ENCODE measurements at places on chromosomes 1 and 21.
A peak's percentile ranks its signal among the peaks of the same experiment; 100 is the strongest.

DNA sequence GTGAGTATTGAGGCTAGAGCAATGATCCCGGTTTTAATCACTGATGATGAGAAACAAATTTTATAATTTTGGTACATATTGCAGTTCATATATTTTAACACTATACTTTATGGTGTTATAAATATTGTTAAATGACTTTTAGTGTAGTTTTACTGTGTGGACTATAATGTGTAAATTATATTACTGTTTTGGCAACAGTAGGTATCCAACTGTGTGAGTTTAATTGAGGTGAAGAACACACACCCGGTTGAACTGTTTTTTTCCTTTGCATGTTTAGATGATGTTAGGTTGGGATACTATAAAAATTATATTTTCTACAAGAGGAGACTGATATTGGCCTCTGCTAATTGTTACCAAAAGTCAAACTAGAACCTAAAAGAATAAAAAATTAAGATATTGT, 166.5 kb downstream of the SDCCAG8 start:
- no peak for DNase-seq

DNA sequence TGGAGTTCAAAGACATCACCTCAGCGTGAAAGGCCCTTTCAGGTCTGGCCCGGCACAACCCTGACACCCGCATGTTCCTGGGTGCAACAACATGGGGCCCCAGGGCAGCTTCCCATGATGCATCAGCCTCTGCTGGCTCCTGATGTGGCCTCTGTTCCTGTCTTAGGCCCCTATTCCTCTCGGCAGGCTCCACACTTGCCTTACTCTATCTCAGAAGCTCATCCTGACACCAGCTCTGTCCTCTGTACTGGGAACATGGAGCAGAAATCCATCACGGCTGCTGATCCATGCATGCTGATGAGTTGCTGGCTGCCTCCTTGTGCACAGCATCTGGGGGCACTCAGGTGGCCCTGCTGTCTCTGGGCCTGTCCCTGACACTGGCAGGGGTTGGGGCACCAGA, 74.6 kb downstream of the ADARB1 start:
- no peak for DNase-seq

DNA sequence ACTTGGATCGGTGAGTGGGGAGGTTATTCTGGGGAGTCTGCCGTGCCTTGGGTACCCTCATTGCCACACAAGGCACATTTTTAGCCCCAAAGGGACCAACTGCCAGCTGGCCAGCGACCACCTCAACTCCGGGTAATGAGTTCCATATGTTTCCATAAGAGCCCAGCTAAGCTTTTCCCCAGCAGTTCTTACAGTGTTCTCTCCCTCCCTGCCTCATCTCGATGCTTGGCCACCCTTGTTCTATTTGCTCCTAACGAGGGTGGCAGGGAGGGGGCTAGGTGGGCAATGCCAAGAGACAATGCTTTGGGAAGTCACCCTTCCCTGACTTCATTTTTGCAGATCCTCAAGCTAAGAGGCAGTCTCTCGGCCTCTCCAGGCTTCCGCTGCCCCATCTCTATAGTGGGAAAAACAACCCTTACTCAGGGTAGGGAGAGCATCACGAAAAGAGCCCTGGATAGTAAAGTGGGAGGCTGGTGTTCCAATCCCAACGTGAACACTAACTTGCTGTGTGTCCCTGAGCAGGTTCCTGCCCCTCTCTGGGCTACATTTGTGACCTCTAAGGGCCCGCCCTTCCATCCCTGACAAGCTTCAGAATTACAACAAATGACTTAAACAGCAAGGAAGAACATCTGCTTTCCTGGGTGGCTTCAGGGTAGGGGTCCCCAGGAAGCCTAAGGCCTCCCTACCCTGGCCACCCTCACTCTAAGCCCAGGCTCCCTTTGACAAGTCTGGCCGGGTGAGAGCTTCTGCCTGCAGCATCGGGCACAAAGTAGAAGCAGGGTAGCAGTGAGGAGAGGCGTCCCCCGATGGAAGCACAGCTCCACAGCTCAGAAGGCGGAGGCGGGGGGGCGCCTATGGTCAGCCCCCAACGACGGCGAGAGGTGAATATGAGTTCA, 5.8 kb downstream of the ID3 start:
- no peak for DNase-seq

- DNase-seq, result no peak
These were observed 49.3 kb downstream of the RAB3GAP2 start for GRCh38 chr1:220222939-220223338.

- peak; percentile 94 for DNase-seq
These were observed 132.7 kb upstream of the IPO9 start for GRCh38 chr1:201696217-201696761.

- DNase-seq, result no peak
These were observed 41.5 kb downstream of the STYXL2 start for GRCh38 chr1:167135281-167135840.

GRCh38 chr1:87362834-87363426, 34.2 kb downstream of the LMO4 start:
- DNase-seq, result no peak

GRCh38 chr1:75202751-75203150, 68.6 kb downstream of the LHX8 start:
- no peak for DNase-seq

GRCh38 chr21:29721221-29721620, 218.6 kb downstream of the GRIK1 start:
- no peak for DNase-seq

GRCh38 chr1:168736520-168736919, 7.5 kb upstream of the DPT start:
- no peak for DNase-seq

DNA sequence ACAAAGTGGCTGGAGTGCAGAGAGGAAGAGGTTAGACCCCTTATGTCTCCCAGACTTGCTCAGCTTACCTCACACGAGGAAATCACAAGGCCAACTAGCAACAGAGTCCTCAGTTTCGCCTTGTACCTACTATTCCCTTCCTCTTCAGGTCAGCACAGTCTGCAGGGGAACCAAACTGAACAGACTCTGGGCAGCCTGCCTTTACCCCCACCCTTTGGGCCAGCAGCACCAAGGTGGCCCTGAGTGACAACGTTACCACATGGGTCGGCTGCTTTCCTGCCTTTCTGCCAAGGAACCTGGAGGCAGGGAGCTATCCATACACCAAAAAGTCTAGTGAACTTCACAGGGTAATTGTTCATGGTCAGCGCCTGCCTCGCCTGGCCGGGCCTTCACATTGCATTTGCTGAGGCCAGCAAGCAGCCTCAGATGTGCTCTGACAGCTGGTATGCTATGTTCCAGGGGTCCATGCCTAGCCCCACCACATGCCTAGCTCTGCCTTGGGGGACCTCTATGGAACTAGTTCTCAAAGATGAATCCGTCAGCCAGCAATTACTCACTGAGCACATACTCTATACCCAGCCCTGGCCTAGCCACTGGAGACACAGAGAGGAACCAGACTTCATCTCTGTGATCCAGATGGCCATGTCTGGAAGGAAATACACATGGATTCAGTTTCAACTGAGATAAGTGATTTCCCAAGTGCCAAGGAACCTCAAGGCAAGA, 69.6 kb downstream of the DMAP1 start:
- no peak for DNase-seq

- DNase-seq, result peak; percentile 27
These were observed 70.2 kb downstream of the TRIM11 start for GRCh38 chr1:228336308-228337030.

DNA sequence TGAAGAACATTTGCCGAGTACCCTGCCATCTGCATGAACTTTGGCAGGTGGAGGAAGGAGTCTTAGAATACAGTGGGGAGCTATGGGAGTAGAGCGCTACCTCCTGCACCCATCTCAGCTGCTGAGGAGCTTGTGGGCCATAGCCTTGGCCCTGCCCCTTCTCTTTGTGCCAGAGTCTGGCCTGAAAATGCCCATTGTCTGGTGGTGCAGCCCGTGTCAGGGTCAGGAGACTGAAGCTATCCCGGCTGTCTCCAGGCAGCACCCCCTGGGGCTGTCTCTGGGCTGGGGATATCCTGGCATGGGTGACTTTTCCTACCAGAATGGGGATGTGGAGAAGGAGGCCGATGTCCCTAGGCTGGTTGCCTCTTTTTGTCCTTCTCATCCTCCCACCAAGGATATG, 7.3 kb downstream of the IPO13 start:
- no peak for DNase-seq

- DNase-seq, result no peak
These were observed 144.0 kb downstream of the ROR1 start for GRCh38 chr1:63917571-63918417.

- DNase-seq, result peak; percentile 13
These were observed 50.5 kb upstream of the IL12RB2 start for GRCh38 chr1:67257173-67257535.

- DNase-seq, result no peak
These were observed 13.6 kb downstream of the PCNX2 start for GRCh38 chr1:233281711-233282581.

- no peak for DNase-seq
These were observed 27.4 kb upstream of the FOXD3 start for GRCh38 chr1:63294803-63295594.

GRCh38 chr1:153942766-153943549, 3.6 kb downstream of the DENND4B start:
- no peak for DNase-seq

GRCh38 chr1:162135271-162135775, 65.8 kb downstream of the NOS1AP start:
- DNase-seq, result no peak

DNA sequence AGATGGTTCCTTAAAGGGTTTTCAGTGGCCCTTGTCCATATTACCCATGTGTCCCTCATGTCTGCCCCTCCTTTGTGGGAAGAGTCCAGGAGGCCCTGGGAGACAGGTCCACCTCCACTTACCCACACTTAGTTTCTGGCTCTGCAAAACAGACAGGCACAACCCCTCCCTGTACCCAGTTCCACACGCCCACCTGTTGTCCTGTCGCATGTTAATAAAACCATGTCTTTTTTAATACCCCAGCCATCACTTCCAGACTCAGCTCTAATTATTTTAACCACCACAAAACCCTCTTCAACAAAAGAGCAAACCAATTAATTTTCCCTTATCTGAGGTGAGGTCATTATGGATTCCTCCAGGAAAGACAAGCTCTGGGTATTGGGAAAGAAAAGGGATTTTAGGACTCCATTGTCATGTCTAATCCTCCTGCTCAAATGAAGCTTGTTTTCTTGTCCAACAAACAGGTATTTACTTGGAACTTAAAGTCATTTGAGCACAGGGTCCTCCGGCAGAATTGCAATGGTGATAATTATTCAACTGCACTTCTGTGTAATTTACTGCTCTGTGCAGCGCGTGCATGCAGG, 68.9 kb downstream of the CCDC185 start:
- no peak for DNase-seq

DNA sequence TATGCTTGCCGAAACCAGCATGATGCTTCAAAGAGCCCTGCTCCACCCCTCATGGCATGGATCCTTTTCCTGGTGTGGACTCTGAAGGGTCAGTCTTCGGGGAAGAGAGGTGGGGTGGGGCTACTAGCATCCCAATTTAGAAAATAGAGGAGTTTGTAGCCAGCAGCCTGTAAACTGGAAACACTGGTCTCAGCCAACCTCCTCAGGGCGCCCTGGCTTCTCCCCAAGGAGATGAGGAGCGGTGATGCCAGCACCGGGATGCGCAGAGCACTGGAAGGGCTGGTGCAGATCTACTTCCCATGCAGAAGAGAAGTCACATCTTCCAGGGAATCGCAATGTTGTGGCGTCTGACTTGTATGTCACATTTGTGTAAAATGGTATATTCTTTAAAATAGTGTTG, 6.4 kb upstream of the IKBKE start:
- no peak for DNase-seq
